ENCODE measurements at places on chromosomes 1 and 21.

DNA sequence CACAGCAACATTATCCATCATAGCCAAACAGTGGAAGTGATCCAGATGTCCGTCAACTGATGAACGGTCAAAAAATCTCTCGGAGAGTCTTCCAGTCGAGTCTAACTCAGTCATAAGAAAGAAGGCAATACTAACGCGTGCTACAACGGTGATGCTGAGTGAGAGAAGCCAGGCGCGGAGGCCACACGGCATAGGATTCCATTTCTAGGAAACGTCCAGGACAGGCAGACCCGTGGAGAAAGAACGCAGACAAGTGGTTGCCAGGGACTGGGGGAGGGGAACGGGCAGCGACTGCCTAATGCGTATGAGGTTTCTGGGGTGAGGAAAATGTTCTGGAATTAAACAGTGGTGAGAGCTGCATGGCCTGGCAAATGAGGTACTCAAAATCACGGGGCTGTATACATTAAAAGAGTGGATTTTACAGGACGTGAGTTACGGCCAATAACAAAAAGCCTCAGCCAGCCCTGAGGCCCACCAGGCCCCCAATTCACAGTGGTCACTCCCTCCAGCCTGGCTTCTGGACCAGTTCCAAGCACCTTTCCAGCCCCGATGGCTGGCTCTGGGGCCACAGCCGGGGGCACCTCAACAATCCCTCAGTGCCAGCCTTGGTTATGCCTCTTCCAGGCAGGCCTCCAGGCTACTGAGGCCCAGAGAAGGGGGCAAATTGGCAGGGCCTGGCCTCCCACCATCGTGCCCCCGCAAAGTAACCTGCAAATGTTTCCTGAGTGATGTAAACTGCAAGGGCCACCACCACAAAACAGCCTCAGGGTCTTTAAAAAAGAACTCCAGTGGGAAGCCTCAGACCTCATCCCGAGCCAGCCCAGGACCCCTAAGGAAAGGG is 3.4 kb downstream of the WNT9A start:
- peak overlapping the region; percentile 73 for H3K27ac ChIP-seq
- DNase-seq, result no peak
- no peak overlapping the region for H3K4me3 ChIP-seq
- H3K27me3 ChIP-seq, result peaks cover 18% of the 10 kb centered on the region
- no peaks in the 10 kb centered on the region for H3K36me3 ChIP-seq

GRCh38 chr1:45393718-45394302 is 53.6 kb upstream of the MUTYH start:
- no peak overlapping the region for H3K27ac ChIP-seq
- H3K36me3 ChIP-seq, result no peaks in the 10 kb centered on the region
- H3K4me1 ChIP-seq, result no peaks in the 10 kb centered on the region
- H3K27me3 ChIP-seq, result no peaks in the 10 kb centered on the region
- H3K4me3 ChIP-seq, result no peak overlapping the region

DNA sequence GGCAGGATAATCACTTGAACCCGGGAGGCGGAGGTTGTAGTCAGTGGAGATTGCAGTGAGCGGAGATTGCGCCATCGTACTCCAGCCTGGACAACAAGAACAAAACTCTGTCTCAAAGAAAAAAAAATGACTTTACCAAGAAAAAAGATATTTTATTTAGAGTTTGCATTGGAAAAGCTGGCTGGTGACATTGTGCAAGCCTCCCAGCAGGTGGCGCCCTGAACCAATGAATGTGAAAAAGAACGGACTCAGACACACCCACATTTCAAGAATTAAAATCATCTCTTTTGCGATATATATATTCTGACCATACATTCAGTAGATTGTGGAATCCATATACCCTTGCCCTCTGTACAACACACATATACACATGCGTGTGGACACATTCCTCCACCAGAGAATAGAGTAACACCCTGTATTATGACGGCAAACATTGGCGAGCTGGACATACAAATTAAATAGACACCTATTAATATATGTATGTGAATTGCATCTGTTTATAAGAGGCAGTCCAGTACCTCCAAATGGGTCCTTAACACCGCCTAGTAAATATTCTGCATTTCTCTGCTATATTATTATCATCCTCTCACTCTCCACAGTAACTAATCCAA is 39.0 kb upstream of the CADM3 start:
- H3K4me1 ChIP-seq, result no peaks in the 10 kb centered on the region
- H3K27me3 ChIP-seq, result no peaks in the 10 kb centered on the region
- no peaks in the 10 kb centered on the region for H3K36me3 ChIP-seq
- H3K27ac ChIP-seq, result no peak overlapping the region
- peak; percentile 2 for DNase-seq
- H3K4me3 ChIP-seq, result no peak overlapping the region

- H3K4me1 ChIP-seq, result no peaks in the 10 kb centered on the region
- no peak for DNase-seq
- no peak overlapping the region for H3K27ac ChIP-seq
- no peaks in the 10 kb centered on the region for H3K27me3 ChIP-seq
- H3K36me3 ChIP-seq, result no peaks in the 10 kb centered on the region
Measured at GRCh38 chr21:40803101-40803500, 43.9 kb downstream of the DSCAM start.

- no peak overlapping the region for H3K4me3 ChIP-seq
- no peaks in the 10 kb centered on the region for H3K4me1 ChIP-seq
- no peak overlapping the region for H3K27ac ChIP-seq
- DNase-seq, result no peak
- H3K36me3 ChIP-seq, result no peaks in the 10 kb centered on the region
Measured at GRCh38 chr1:190084552-190084951, 393.1 kb downstream of the BRINP3 start.

DNA sequence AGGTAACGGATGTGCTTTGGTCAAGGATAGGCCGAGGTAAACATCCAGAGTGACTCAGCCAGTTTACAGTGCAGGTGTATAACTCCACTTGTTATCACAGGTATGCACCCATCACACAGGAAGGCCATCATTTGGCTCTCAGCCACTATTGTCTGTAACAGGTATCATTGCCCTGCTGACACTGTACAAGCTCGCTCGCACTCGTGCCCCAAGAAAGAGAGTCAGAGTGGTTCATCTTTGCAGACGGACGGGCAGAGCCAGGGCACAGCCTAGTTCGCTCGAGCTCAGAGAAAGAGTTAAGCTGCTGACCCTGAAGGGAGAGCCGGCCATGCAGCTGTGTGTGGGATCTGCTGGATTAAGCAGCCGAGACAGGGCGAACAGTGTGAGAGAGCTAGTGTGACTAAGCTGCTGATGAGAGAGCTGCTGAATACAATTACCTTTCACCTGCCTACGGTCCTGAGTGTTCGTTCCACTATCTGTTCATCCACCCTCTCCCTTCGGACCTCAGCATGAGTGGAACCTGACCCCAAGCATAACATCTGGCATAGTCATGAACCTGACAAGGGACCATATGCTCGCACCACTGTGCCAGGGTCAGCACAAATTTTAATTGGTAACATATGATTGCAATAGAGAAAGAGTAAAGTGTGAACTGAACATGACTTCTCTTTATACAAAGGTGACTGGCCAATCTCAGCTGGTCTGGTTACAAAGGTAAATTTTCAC is 27.0 kb upstream of the LYPD8 start:
- DNase-seq, result peak; percentile 51
- no peak overlapping the region for H3K4me3 ChIP-seq
- no peaks in the 10 kb centered on the region for H3K27me3 ChIP-seq
- H3K27ac ChIP-seq, result peak overlapping the region; percentile 79

- no peak overlapping the region for H3K27ac ChIP-seq
- peaks cover 19% of the 10 kb centered on the region for H3K4me1 ChIP-seq
- DNase-seq, result no peak
- no peaks in the 10 kb centered on the region for H3K36me3 ChIP-seq
Measured at GRCh38 chr1:154845879-154846278, 24.2 kb downstream of the KCNN3 start.

DNA sequence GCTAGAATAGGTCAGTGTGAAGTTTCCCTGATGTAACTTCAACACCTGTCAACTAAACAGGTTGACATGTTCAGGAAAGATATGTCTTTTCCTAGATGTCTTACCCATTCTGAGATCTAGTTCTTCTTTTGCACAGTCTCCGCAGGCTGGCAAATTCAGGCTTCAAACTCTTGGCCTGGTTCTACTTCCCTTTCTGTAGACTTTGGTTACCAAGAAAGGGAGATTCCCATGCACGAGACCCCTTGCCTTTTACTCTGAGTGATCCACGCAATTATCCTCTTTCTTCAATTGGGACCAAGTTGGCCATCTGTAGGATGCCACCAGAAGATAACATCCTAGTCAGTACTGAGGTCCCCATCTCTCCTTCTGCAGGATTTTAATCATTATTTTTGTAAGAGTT is 2.0 kb downstream of the CFAP45 start:
- no peaks in the 10 kb centered on the region for H3K27me3 ChIP-seq
- H3K27ac ChIP-seq, result no peak overlapping the region
- H3K4me3 ChIP-seq, result no peak overlapping the region
- H3K4me1 ChIP-seq, result peaks cover 24% of the 10 kb centered on the region
- H3K36me3 ChIP-seq, result no peaks in the 10 kb centered on the region
- DNase-seq, result no peak

GRCh38 chr1:115060501-115060900 is 28.8 kb downstream of the TSPAN2 start:
- no peak for DNase-seq
- peaks cover 15% of the 10 kb centered on the region for H3K4me1 ChIP-seq
- no peaks in the 10 kb centered on the region for H3K27me3 ChIP-seq
- no peaks in the 10 kb centered on the region for H3K36me3 ChIP-seq
- no peak overlapping the region for H3K4me3 ChIP-seq

DNA sequence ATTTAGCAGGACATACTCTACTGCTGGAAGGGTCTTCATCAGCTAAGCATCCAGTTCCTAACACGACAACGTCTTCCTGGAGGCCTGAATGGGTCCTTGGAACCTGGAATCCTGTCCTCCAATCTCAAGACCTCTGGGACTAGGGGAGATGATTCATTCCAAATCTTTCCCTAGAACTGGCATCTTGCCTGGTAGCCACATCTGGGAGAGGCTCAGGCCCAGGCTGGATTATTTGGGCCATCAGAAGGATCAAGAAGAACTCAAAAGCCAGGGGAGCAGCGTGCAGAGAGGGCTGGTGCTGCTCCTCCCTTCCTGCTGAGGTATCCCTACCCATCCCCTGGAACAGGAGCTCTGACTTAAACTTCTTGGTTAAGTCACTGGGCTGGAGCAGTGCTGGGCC is 2.8 kb upstream of the PHLDA3 start:
- H3K4me3 ChIP-seq, result no peak overlapping the region
- no peak for DNase-seq
- H3K27ac ChIP-seq, result no peak overlapping the region
- no peaks in the 10 kb centered on the region for H3K36me3 ChIP-seq

DNA sequence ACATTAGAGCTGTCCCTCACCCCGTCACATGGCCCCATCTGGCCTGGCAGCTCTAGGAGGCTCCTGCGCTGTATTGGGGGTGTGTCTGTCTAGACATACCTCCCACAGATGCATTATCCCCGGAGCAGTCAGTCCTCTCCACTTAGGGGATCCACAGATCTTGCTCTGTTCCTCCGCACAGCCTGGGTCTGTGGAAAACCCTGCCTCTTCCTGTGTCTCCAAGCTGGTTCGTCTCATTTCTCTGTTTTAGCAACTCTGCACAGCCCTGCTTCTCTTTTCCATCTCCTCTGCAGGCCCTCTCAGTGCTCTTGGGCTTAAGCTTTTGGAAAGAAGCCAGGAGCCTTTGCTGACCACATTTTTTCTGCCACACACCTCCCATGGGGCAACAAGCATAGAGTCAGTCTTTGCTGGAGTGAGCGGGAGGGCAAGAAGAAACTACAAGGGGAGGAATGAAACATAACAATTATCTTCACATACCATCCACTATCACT is 241.5 kb downstream of the FOXD2 start:
- H3K27me3 ChIP-seq, result no peaks in the 10 kb centered on the region
- H3K4me1 ChIP-seq, result peaks cover 5% of the 10 kb centered on the region
- H3K36me3 ChIP-seq, result no peaks in the 10 kb centered on the region
- no peak for DNase-seq

- no peaks in the 10 kb centered on the region for H3K36me3 ChIP-seq
- no peak overlapping the region for H3K4me3 ChIP-seq
- no peak overlapping the region for H3K27ac ChIP-seq
- no peak for DNase-seq
Measured at GRCh38 chr1:183942933-183943693, 94.4 kb downstream of the COLGALT2 start.

DNA sequence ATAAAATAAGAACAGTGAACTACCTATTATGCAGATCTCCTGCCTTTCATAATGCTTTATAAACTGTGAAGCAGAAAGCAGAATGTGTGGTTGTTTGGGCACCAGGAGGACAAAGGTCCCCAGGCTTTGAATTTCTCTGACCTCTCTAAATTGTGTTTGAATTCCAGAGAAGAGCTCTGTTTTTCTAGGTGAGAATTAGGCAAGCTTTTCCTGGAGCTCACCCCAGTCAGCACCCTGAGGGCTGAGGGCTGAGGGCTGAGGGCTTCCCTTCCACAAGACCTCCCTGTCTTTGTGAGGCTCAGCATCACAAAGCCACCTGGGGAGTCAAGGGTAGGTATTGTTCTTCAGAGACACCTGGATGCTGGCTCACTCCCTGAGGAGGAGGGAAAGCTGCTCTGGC is 45.5 kb upstream of the LRIG2 start:
- no peaks in the 10 kb centered on the region for H3K27me3 ChIP-seq
- H3K4me3 ChIP-seq, result no peak overlapping the region
- H3K4me1 ChIP-seq, result no peaks in the 10 kb centered on the region
- H3K36me3 ChIP-seq, result no peaks in the 10 kb centered on the region
- no peak for DNase-seq
- no peak overlapping the region for H3K27ac ChIP-seq

DNA sequence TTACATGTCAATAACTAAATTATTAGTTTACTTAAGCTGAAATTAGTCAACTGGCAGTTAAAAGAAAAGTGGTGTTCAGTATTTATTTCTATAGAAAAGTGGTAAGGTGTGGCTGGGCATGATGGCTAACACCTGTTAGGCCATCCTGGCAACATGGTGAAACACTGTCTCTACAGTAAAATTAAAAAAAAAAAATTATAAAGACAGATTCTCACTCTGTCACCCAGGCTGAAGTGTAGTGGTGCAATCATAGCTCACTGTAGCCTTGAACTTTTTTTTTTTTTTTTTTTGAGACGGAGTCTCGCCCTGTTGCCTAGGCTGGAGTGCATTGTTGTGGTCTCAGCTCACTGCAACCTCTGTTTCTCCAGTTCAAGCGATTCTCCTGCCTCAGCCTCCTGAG is 32.9 kb downstream of the WNT4 start:
- peaks cover 24% of the 10 kb centered on the region for H3K36me3 ChIP-seq
- no peak for DNase-seq
- no peak overlapping the region for H3K4me3 ChIP-seq
- no peaks in the 10 kb centered on the region for H3K27me3 ChIP-seq
- peaks cover 30% of the 10 kb centered on the region for H3K4me1 ChIP-seq

GRCh38 chr1:85544689-85545215 is 35.8 kb upstream of the CCN1 start:
- no peak overlapping the region for H3K4me3 ChIP-seq
- H3K36me3 ChIP-seq, result no peaks in the 10 kb centered on the region
- no peaks in the 10 kb centered on the region for H3K27me3 ChIP-seq
- H3K27ac ChIP-seq, result no peak overlapping the region
- no peaks in the 10 kb centered on the region for H3K4me1 ChIP-seq

- H3K4me3 ChIP-seq, result no peak overlapping the region
- H3K36me3 ChIP-seq, result no peaks in the 10 kb centered on the region
- H3K27ac ChIP-seq, result peak overlapping the region; percentile 56
- no peaks in the 10 kb centered on the region for H3K27me3 ChIP-seq
- DNase-seq, result peak; percentile 64
Measured at GRCh38 chr1:8343464-8344001, 25.6 kb downstream of the SLC45A1 start.

- no peaks in the 10 kb centered on the region for H3K4me1 ChIP-seq
- H3K36me3 ChIP-seq, result no peaks in the 10 kb centered on the region
- H3K4me3 ChIP-seq, result no peak overlapping the region
- no peak for DNase-seq
Measured at GRCh38 chr1:223331929-223332328, 32.0 kb downstream of the SUSD4 start.

GRCh38 chr1:150121236-150121862 is 28.4 kb upstream of the PLEKHO1 start:
- H3K27ac ChIP-seq, result no peak overlapping the region
- DNase-seq, result no peak
- no peaks in the 10 kb centered on the region for H3K27me3 ChIP-seq
- no peaks in the 10 kb centered on the region for H3K4me1 ChIP-seq
- H3K36me3 ChIP-seq, result peaks cover 4% of the 10 kb centered on the region
